ENCODE measurements at places on chromosomes 12 and 14.

GRCh38 chr14:70114621-70115156, 74.1 kb downstream of the SLC8A3 start:
- peaks cover 55% of the 10 kb centered on the region for H3K27me3 ChIP-seq
- no peaks in the 10 kb centered on the region for H3K36me3 ChIP-seq
- H3K4me3 ChIP-seq = no peak overlapping the region
- H3K4me1 ChIP-seq = no peaks in the 10 kb centered on the region
- no peak for DNase-seq

DNA sequence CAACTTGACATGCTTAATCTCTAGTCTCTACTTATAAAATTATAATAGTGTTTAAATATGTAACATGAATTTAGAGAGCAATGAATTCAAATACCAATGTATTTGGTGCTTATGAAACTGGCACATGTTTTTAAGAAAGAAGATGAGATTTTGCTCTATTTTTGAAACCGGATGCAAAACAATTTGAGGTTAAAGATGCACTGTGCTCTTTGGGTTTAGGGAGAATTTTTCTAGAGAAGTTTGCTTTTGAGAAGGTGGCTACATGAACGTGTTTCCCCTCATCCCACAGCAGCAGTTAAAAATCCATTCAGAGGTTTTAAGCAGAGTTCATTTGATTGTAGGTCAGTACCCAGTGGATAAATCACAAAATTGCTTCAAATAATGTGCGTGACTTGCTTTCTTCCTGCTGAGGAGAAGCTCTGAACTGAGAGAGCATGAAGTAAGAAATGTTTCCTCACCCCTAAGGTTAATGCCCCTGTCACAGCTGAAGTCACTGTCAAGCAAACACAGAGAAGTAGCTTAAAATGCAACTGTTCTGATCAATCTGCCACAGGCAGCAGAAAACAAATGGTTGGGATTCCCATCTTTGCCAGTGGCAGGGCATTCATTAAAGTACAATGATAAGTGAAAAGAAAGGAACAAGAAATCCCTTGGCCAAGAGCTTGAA, 241.9 kb upstream of the SYT1 start:
- no peak for DNase-seq
- H3K4me1 ChIP-seq = no peaks in the 10 kb centered on the region
- H3K36me3 ChIP-seq = no peaks in the 10 kb centered on the region
- no peaks in the 10 kb centered on the region for H3K27me3 ChIP-seq

DNA sequence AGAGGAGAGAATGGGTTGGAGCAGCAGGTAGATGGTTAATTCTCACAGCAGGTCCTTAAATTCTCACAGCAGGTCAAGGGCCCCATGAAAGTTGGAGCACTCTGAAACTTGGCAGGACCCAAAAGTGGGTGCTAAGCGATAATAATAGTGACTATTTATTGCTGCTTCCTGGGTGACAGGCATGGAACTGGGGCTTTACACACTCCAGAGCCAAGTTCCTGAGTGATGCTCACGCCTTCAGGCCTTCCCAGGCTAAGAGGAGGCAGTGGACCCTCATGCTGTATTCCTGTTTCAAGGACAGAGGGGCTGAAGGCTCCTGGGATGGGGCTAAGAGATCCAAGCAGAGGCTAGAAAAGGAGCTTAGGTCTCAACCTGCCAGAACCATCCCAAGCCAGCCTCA, 180.9 kb upstream of the VASH1 start:
- H3K27ac ChIP-seq = no peak overlapping the region
- no peak for DNase-seq
- peaks cover 10% of the 10 kb centered on the region for H3K4me1 ChIP-seq
- H3K36me3 ChIP-seq = no peaks in the 10 kb centered on the region
- no peak overlapping the region for H3K4me3 ChIP-seq

DNA sequence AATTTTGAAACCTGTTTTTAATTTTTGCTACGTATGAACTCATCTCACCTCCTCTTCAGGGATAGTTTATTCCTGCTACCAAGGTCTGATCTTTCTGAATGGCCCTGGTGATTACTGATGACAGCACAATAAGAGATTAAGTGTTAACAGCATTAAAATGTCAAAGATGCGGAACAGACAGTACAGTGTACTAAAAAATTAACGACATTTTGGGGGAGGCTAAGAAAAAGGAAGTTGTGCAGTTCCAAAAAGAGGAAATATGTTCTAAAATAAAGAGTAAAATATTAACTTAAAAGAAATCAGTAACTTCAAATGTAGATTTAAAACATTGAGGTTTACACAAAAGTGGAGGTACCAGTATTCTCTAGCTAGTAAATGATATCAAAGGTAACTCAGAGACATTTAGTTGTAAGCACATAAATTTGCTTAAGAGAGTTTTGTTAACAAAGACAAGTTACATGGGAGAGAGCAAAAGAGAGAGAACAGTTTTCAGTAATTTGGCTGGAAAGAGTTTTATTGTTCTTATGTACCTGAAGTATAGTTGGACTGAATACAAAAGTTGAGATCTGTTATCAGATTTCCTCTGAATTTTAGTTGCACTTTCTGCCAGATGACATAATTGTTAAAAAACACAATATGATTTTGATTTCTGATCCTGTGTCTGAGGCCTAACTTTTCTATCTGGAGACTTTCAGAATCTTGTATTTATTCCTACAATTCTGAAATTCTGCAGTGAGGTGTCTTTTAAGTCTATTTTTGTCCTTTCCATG, 4.2 kb upstream of the CLECL1 start:
- H3K27ac ChIP-seq = no peak overlapping the region
- H3K4me3 ChIP-seq = no peak overlapping the region
- no peak for DNase-seq
- no peaks in the 10 kb centered on the region for H3K27me3 ChIP-seq

GRCh38 chr12:119363037-119363436, 28.5 kb downstream of the CCDC60 start:
- no peaks in the 10 kb centered on the region for H3K36me3 ChIP-seq
- no peak overlapping the region for H3K4me3 ChIP-seq
- H3K27me3 ChIP-seq = no peaks in the 10 kb centered on the region
- H3K4me1 ChIP-seq = no peaks in the 10 kb centered on the region
- no peak for DNase-seq
- no peak overlapping the region for H3K27ac ChIP-seq

- H3K4me3 ChIP-seq = no peak overlapping the region
- H3K4me1 ChIP-seq = no peaks in the 10 kb centered on the region
- no peaks in the 10 kb centered on the region for H3K36me3 ChIP-seq
- peaks cover 38% of the 10 kb centered on the region for H3K27me3 ChIP-seq
Observed at GRCh38 chr12:48512855-48513254, 12.6 kb upstream of the OR8S1 start.

DNA sequence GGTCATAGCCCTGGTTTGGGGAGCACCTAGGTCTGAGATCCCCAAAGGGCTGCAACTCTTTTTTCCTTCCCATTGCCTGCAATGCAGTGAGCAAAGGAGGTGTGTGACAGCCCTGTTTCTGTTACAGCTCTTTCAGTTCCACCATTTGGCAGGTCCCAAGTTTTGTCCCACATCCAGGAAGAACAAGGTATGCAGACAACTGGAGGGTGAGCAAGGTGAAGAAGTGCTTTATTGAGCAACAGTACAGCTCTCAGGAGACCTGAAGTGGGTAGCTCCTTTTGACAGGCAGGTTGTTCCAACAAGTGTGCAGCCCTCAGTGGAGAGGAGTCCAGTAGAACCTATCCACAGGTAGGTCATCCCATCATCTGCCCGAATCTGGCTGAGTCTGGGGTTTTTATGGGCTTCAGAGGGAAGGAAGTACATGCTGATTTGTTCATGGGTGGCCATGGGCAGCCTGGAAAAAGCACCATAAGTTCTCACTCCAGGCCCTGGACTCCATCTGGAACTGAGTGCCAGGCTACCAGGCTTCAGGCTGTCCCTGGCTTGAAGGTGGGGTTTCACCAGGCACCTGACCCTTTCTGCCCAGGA, 62.8 kb upstream of the NAV3 start:
- no peak overlapping the region for H3K4me3 ChIP-seq
- DNase-seq = no peak
- H3K27me3 ChIP-seq = no peaks in the 10 kb centered on the region
- no peaks in the 10 kb centered on the region for H3K36me3 ChIP-seq
- H3K27ac ChIP-seq = no peak overlapping the region
